Neural progenitor cell (in vitro differentiated cells): ENCODE measurements at places on chromosomes 7 and 10.
A peak's percentile ranks its signal among the peaks of the same experiment; 100 is the strongest.

DNA sequence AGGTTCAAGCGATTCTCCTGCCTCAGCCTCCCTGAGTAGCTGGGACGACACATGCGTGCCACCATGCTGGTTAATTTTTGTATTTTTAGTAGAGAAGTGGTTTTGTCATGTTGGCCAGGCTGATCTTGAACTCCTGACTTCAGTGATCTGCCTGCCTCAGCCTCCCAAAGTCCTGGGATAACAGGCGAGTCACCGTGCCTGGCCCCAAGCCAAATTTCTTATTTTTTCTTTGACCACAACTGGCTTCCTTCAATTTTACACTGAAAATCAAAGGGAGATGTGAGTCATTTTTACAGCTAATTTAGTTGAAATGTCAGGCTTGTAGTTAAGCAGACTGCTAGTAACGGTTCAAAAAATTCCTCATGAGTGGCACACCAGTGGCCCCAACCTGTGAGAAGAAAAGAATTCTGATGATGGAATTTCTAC is 7.8 kb downstream of the RNF216 start:
- no peak for DNase-seq

- peak; percentile 87 for DNase-seq
Observed at GRCh38 chr10:98045785-98046389, 15.5 kb upstream of the CRTAC1 start.

DNA sequence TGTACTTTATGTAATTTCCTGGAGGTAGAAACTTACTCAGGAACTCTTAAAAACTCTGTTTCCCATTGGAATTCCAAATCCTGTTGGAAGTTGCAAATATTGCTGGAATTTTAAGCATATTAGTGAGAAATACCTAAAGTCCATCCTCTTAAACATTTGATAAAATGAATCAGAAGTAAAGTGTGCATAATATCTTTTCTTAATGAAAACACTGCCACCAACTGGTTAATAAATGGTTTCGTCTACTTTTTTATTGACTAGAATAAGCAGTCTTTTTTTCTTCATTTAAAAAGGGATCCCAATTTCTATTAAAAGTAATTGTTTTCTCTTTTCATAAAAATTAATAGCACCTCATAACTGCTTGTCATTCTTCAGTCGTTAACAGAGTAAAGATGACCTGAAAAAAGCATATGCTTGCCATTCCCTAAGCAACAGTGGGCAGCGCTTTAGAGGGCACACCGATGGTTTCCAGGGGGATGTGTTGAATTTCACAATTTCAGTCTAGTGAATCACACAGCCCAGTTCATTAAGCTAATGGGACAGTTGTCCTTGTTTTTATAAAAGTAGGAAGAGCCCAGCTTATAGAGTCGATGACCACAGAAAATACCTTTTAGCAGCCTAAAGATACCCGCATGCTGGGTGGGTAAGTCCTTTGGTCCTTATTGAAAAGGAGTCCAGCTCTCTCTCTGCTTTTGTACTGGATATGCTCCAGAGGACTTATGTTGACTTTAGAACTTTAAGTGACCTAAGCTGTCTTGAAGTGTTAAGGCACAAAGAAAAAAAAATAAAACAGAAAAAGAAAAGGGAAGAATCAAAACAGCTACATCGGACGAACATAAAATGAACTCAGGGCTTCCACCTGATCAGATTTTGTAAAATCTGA is 28.5 kb downstream of the NPS start:
- no peak for DNase-seq

DNA sequence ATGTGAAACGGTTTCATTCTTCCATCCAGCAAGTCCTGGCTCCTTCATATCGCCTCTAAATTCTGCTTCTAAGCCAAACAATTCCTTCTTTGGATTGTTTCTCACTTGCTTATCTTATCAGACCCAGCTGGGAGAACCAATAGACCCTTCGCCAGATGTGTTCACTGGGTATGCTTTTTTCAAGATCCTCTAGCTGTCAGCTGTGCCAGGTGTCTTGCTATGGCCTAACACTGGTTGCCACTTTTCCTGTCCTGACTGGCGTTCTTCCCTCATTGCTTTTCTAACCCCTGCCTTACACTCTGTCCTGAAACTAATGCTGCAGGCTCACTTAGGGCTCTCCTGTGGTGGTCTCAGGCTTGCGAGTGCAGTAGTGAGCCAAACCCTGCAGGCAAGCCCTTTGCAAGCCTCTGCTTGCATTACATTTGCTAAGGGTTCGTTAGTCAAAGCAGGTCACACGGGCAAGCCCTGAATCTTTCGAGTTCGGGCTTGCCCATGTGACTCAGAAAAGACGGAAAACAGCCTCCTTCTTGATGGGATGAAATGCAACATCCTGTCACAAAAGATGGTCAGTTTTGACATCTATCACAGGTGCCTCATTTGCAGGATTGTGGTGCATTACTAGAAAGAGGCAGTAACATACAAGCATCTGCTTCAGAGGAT is 92.8 kb downstream of the VWC2 start:
- DNase-seq = no peak

- peak; percentile 73 for DNase-seq
Observed at GRCh38 chr7:156656598-156656997, 16.0 kb downstream of the RNF32 start.

DNA sequence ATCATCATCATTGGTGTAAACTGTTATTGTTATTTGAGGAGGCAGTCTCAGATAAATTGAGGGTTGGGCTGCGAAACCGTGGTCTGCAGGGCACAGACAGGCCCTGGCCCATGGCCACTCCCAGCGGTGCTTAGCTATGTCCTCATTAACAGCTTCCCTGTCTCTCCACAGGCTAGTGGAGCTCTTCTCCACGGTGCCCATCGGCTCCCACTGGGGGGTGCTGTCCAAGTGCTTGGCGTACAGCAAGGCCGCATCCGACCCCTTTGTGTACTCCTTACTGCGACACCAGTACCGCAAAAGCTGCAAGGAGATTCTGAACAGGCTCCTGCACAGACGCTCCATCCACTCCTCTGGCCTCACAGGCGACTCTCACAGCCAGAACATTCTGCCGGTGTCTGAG is 21.6 kb downstream of the GPR26 start:
- DNase-seq = peak; percentile 65

DNA sequence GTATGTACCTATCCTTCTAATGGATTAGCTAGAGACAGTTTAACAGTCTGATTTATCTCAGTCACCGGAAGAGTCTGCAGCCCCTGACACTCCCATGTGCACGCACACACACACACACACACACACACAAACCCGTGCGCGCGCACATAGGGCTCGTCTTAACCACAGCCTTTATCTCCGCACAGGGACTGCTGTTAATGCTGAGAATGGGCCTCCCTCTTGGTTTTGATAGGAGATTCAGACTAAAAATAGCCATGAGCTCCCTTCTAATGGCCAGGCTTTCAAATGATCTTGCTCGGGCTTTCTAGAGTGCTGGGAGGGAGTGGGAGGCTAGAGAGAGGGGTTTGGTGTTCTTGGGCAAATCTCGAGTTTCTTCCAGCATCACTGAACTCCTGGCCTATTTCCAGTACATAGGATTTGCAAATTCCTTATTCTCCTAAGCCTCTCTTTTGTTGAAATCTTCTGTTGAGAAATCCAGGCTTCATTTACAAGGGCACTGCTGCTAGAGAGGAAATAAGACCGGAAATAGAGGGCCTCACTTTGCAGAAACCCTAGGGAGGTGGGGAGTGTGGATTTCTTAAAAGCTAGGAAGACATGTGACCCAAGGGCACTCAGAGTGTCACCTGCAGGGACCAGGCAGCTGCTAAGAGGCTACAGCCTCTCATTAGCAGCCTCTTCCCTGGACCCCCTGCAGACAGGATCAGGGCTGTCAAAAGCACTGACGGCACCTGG is 2.4 kb downstream of the TMEM72 start:
- no peak for DNase-seq

- no peak for DNase-seq
Observed at GRCh38 chr10:115827231-115828009, 445.6 kb downstream of the GFRA1 start.

GRCh38 chr10:91593834-91594233 is 39.0 kb downstream of the PPP1R3C start:
- no peak for DNase-seq

GRCh38 chr10:83935339-83935736 is 204.0 kb upstream of the GHITM start:
- DNase-seq = no peak

DNA sequence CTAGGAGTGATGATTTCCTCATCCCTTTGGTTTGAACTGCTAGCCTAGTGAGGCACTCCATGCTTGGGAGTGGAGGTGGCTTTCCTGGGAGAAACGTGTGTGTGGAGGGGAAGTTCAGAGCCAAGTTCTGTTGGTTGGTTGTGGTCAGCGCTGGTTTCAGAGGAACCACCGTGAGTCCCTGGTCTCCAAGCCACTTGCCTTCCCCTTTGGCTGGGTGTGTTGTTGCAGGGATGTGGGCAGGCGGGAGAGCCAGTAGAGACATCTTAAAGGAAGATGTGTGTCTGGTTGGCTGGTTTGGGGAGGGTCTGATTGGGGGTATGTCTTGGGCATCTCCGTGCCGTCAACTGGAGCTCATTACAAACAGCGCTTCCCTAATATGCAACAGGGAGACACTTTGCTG is 130.8 kb upstream of the TCF7L2 start:
- no peak for DNase-seq
